Prostate gland (tissue), 2 donors: ENCODE measurements at places on chromosomes 5 and 9. TPM values are rescaled to one million over a fixed set of nuclear protein-coding genes. Genes with fewer than 3 reads are reported as not detected.

The MSX2 gene
- total RNA-seq = 36.4 TPM

The LURAP1L gene
- 8.8 TPM for total RNA-seq

The SLC34A1 gene
- total RNA-seq = not detected

The GNAQ gene
- total RNA-seq = 43.7 TPM

The GALNT12 gene
- total RNA-seq = 10.2 TPM
